Fibroblast of skin of abdomen (primary cell): ENCODE measurements at places on chromosomes 13 and 19.

DNA sequence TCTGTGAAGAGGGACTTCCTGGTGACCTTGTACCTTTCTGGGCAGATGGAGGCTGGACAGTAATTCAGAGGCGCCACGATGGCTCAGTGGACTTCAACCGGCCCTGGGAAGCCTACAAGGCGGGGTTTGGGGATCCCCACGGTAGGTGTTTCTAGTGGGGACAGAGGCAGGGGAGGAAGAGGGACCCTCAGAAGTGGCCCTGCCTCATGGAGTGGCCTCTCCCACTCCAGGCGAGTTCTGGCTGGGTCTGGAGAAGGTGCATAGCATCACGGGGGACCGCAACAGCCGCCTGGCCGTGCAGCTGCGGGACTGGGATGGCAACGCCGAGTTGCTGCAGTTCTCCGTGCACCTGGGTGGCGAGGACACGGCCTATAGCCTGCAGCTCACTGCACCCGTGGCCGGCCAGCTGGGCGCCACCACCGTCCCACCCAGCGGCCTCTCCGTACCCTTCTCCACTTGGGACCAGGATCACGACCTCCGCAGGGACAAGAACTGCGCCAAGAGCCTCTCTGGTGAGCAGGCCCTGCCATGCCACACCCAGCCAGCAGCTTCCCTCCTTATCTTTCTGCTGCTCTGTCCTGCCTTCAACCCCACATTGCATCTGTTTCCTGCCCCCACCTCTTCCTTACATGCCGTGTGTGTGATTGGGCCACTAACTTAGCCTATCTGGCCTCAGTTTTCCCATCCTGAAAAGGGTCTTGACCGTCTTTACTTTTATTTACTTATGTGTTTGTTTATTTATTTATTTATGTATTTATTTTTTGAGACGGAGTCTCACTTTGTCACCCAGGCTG is 7.3 kb downstream of the ANGPTL4 start:
- DNase-seq, result no peak

GRCh38 chr13:63843766-63844699 is 2428.4 kb upstream of the PCDH20 start:
- no peak for DNase-seq

GRCh38 chr19:17254636-17255035 is 8.9 kb upstream of the NR2F6 start:
- no peak for DNase-seq

DNA sequence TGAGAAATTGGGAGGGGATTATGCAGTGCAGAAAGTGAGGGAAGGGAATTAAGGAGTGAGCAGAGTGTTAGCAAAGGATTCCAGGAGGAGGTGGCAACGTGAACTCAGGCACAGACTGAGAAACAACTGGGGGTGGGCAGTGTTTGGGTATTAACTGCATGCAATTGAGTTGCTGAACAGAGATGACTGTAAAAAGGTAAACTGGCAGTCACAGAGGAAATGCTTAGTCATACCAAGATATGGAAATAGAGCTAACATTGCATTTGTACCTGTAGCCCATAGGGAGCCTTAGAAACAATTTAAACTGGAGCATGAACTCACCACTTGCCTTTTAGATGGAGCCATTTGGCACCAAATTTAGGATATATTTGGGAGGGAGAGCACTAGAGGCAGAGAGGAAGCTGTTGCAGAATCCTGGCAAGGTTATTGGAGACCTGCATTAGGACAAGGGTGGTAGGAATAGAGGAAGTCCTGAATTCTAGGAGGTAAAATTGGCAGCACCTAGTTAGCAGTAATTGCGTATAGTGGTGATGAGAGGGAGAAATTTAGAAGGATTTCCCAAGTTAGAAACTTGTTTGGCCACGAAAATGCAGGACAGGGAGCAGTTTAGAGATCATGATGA is 100.6 kb upstream of the FRY start:
- DNase-seq, result no peak
